Panc1 (cell line): ENCODE measurements at places on chromosomes 12 and 14. TPM values are rescaled to one million over a fixed set of nuclear protein-coding genes. Genes with fewer than 3 reads are reported as not detected.

Gene SOAT2
- not detected for total RNA-seq

Gene PLA2G1B
- total RNA-seq: 0.69 TPM

Gene KLHDC1
- total RNA-seq: 1.3 TPM

Gene CCDC196
- not detected for total RNA-seq
